ENCODE measurements at places on chromosomes 2 and 18. TPM values are rescaled to one million over a fixed set of nuclear protein-coding genes. Genes with fewer than 3 reads are reported as not detected.
A peak's percentile ranks its signal among the peaks of the same experiment; 100 is the strongest.

GRCh38 chr2:165818920-165819319 is 24.9 kb upstream of the GALNT3 start:
- no peaks in the 10 kb centered on the region for H3K36me3 ChIP-seq
- no peak overlapping the region for H3K4me3 ChIP-seq
- H3K27me3 ChIP-seq, result no peaks in the 10 kb centered on the region
- H3K4me1 ChIP-seq, result no peaks in the 10 kb centered on the region

- no peaks in the 10 kb centered on the region for H3K36me3 ChIP-seq
- H3K27ac ChIP-seq, result no peak overlapping the region
- H3K4me3 ChIP-seq, result no peak overlapping the region
- H3K4me1 ChIP-seq, result no peaks in the 10 kb centered on the region
Observed at GRCh38 chr18:66916834-66917233, 312.9 kb upstream of the CDH19 start.

DNA sequence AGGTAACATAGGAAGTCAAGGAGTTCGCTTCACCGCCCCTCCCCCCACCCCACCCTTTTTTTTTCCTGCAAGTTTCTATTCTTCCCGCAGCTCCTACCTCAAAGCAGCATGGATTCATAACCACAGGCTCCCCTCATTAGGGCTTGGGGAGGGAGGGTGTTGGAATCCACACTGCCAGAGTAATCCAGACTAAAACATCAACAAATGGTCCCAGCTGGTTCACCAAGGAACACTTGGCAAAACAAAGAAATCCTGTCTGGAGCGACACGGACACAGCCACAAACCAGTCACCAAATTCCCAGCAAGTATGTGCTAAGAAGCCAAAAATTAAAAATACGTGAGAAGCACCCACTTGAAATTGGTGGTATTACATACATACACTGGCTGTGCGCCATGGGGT is 106.9 kb upstream of the PPP1CB start:
- no peak overlapping the region for H3K4me3 ChIP-seq
- no peaks in the 10 kb centered on the region for H3K36me3 ChIP-seq
- no peaks in the 10 kb centered on the region for H3K4me1 ChIP-seq
- no peak for DNase-seq
- peak overlapping the region; percentile 60 for H3K27ac ChIP-seq

DNA sequence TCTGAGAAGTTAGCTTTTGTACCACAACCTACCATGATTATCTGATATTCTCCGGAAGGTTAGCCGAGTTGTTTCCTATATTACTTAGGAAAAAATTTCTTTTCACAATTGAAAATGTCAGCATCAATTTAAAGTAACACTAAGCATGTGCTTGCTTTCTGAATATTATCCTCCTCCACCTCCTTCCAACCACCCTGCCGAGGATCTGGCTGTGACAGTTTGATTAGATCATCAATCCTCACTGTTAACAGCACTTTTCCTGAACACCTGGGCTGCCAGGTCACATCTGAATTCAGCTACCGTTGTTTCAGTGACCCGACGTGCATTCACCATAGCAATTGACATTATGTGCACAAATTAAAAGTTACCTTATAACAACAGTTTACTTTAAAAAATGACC is 207.0 kb downstream of the ZNF407 start:
- no peaks in the 10 kb centered on the region for H3K27me3 ChIP-seq
- H3K4me1 ChIP-seq, result peaks cover 11% of the 10 kb centered on the region
- peak overlapping the region; percentile 49 for H3K27ac ChIP-seq
- no peak for DNase-seq

DNA sequence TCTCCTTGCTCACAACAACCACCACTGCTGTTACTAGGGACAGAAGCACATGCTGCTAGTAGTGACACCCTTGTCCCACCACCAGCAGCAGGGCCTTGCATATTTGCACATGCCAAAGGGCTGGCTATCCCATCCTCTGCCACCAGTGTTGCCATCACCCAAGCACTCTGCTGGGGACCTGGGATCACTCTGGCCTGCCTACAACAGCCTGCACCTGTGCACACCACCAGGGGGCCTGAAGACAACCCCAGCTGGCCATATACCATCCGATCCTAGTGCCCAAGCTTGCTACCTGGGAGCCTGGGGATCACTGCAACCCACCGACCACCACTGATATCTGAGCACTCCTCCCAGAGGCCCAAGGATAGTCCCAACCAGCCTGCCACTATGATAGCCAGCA is 99.9 kb upstream of the FANCL start:
- H3K4me3 ChIP-seq, result no peak overlapping the region
- DNase-seq, result no peak
- H3K36me3 ChIP-seq, result no peaks in the 10 kb centered on the region
- no peak overlapping the region for H3K27ac ChIP-seq
- no peaks in the 10 kb centered on the region for H3K4me1 ChIP-seq

GRCh38 chr2:121237980-121238665 is 46.9 kb downstream of the TFCP2L1 start:
- H3K27ac ChIP-seq, result no peak overlapping the region
- no peaks in the 10 kb centered on the region for H3K36me3 ChIP-seq
- no peak for DNase-seq
- H3K27me3 ChIP-seq, result no peaks in the 10 kb centered on the region
- no peak overlapping the region for H3K4me3 ChIP-seq

DNA sequence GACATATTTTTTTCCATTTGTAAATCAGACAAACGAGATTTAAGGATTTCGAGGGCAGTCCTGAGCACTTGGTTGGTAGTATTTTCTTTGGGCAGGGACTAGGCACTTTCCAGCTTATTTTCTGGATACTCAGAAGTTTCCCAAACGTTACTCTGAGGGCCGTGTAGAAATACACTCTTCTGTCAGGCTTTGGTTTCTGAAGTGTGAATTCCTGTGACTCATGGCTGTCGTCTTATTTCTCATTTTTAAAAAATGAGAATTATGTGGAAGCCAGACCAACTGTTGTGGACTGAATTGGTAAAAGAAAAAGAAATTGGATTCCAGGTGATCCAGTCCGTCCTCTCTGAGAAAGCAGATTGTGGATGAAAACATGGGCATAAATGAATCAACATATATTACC is 658.6 kb upstream of the FANCL start:
- no peak overlapping the region for H3K27ac ChIP-seq
- no peaks in the 10 kb centered on the region for H3K27me3 ChIP-seq
- no peak for DNase-seq
- H3K36me3 ChIP-seq, result no peaks in the 10 kb centered on the region

- DNase-seq, result no peak
- H3K4me3 ChIP-seq, result no peak overlapping the region
- no peaks in the 10 kb centered on the region for H3K27me3 ChIP-seq
- peak overlapping the region; percentile 79 for H3K27ac ChIP-seq
- peaks cover 33% of the 10 kb centered on the region for H3K36me3 ChIP-seq
Observed at GRCh38 chr2:239959059-239959971, 65.8 kb downstream of the NDUFA10 start.

- H3K27me3 ChIP-seq, result no peaks in the 10 kb centered on the region
- no peak for DNase-seq
- H3K36me3 ChIP-seq, result no peaks in the 10 kb centered on the region
- H3K27ac ChIP-seq, result no peak overlapping the region
Observed at GRCh38 chr2:45494275-45494977, 116.6 kb downstream of the SRBD1 start.

- H3K4me3 ChIP-seq, result no peak overlapping the region
- no peaks in the 10 kb centered on the region for H3K36me3 ChIP-seq
- no peaks in the 10 kb centered on the region for H3K27me3 ChIP-seq
Observed at GRCh38 chr18:47831351-47831750, 99.1 kb downstream of the SMAD2 start.

DNA sequence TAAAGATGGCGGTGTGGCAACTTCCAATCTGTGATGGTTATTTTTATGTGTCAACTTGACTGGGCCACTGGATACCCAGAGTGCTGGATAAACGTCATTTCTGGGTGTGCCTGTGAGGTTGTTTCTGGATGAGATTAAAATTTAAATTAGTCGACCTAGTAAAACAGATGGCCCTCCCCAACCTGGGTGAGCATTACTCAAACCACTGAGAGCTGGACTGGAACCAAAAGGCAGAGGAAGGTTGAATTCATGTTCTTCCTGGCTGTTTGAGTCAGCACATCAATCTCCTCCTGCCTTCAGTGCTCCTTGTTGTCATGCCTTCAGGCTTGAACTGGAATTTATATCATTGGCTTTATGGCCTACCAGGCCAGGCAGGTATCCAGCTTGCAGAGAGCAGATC is 190.8 kb upstream of the RGPD4 start:
- H3K27me3 ChIP-seq, result no peaks in the 10 kb centered on the region
- no peaks in the 10 kb centered on the region for H3K4me1 ChIP-seq
- H3K4me3 ChIP-seq, result no peak overlapping the region
- H3K27ac ChIP-seq, result no peak overlapping the region

DNA sequence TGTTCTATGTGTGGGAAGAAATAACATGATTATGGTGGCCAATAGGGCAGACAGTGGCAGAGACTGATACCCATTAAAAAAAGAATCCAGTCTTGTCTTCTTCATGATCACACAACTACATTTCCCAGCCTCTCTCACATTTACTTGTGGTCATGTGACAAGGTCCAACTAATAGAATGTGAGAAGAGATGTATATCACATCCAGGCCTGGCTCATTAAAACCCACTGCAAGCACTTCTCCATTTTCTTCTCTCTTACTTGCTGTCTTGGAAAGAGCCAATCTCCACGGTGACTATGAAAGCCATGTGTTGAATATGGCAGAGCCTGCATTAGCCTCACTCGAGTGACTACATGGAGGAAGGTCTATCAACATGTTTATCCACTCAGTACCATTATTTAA is 306.2 kb upstream of the ZEB2 start:
- no peak overlapping the region for H3K4me3 ChIP-seq
- H3K27ac ChIP-seq, result no peak overlapping the region
- no peaks in the 10 kb centered on the region for H3K36me3 ChIP-seq
- no peaks in the 10 kb centered on the region for H3K4me1 ChIP-seq

- no peaks in the 10 kb centered on the region for H3K36me3 ChIP-seq
- no peaks in the 10 kb centered on the region for H3K27me3 ChIP-seq
- no peak overlapping the region for H3K4me3 ChIP-seq
Observed at GRCh38 chr2:120174963-120175581, 48.1 kb downstream of the TMEM185B start.

DNA sequence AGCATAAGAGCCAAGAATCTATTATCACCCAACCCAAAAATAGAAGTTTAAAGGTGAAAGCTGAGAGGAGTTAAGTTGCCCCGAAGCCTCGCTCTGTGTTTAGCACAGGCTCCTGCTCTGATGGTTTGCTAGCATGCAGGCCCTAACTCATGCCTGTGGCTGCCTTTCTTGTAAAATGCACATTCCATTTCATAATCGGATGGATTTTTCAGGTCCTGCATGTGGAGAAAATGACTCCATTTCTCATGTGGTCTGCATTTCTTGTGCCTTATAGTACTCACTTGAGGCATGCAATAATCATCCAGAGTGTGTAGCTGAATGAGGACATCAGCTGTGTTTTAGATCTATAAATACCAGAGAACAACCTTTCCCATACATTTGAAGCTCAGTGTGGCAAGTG is 381.8 kb downstream of the CPS1 start:
- no peaks in the 10 kb centered on the region for H3K4me1 ChIP-seq
- H3K36me3 ChIP-seq, result no peaks in the 10 kb centered on the region
- peak overlapping the region; percentile 17 for H3K27ac ChIP-seq
- DNase-seq, result no peak
- H3K27me3 ChIP-seq, result no peaks in the 10 kb centered on the region

DNA sequence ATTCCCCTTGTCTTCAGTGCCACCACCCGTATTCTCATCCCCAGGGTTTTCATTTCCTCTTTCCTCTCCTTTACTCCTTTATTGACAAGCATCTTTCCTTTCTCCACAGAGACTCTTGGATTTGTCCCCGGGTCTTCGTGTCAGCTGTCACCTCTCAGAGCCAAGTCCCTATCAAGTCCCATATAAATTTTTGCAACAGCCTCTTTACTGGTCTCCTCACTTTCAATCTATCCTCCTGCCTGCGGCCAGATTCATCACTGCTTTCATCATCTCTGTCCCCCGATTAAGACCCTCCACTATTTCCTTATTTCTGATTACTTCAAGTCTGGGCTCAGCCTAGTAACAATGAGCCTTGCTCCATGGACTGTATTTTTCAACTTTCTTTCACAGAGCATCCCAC is 113.8 kb downstream of the CTAGE1 start:
- no peak for DNase-seq
- H3K27ac ChIP-seq, result no peak overlapping the region
- H3K36me3 ChIP-seq, result no peaks in the 10 kb centered on the region

DNA sequence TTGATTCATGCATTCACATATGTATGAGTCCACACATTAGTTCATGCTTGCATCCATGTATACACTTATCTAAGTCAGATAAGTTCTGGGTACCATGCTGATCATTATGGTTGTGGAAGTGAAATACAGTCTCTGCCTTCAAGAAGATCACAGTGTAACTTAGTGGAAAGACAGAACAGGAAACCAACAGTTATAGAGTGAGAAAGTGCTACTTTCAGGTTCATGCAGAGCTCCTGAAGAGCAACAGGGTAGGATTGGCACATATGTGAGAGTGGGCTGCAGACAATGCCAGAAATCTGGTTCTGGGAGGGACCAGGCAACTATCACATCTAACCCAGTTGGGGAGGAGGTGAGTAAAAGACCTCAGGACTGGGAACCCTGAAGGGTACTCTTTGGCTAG is 35.4 kb upstream of the PGAP1 start:
- H3K4me3 ChIP-seq, result no peak overlapping the region
- no peaks in the 10 kb centered on the region for H3K27me3 ChIP-seq
- no peaks in the 10 kb centered on the region for H3K4me1 ChIP-seq
- H3K36me3 ChIP-seq, result no peaks in the 10 kb centered on the region

- no peaks in the 10 kb centered on the region for H3K4me1 ChIP-seq
- H3K4me3 ChIP-seq, result no peak overlapping the region
- no peak overlapping the region for H3K27ac ChIP-seq
- H3K27me3 ChIP-seq, result no peaks in the 10 kb centered on the region
- DNase-seq, result no peak
- no peaks in the 10 kb centered on the region for H3K36me3 ChIP-seq
Observed at GRCh38 chr2:165070076-165070475, 114.8 kb upstream of the SLC38A11 start.

DNA sequence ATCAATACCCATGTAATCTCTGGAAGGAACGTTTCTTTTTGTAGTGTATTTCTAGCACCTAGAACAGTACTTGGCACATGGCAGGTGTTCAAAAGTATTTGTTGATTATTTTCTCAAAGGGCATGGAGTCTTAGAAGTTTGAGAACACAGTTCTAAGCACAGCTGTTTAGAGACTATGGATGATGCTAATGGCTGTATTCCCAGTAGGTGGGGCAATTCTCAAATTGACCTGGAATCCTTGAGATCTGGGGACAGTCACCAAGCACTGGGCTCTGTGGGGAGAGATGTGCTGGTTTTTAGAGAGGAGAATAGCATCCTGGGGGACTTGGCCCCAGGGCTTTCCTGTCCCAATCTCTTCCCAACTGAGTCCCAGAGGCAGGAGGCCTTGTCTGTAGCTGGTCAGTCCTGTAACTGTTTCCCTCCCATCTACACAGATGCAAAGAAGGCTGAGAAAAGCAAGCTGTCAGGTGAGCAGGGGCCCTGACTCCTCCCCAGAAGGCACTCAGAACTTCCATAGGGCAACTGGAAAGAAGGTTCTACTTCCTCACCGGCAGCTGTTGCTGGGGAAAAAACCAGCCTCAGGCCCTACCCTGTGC is 17.5 kb upstream of the IL36G start:
- H3K27ac ChIP-seq, result no peak overlapping the region
- no peaks in the 10 kb centered on the region for H3K36me3 ChIP-seq
- no peaks in the 10 kb centered on the region for H3K4me1 ChIP-seq
- no peak overlapping the region for H3K4me3 ChIP-seq
- no peaks in the 10 kb centered on the region for H3K27me3 ChIP-seq
- DNase-seq, result no peak

CCDC141 gene
- total RNA-seq, result 28.9 TPM

RAB17 gene
- 1.0 TPM for total RNA-seq

UPP2 gene
- total RNA-seq, result not detected

LIMS3 gene
- total RNA-seq, result 4.6 TPM
